ENCODE measurements at places on chromosomes 3 and 15. TPM values are rescaled to one million over a fixed set of nuclear protein-coding genes. Genes with fewer than 3 reads are reported as not detected.
A peak's percentile ranks its signal among the peaks of the same experiment; 100 is the strongest.

Gene CX3CR1
- 0.60 TPM for total RNA-seq

GRCh38 chr3:34742151-34742550 is 897.2 kb upstream of the ARPP21 start:
- no peaks in the 10 kb centered on the region for H3K36me3 ChIP-seq
- H3K4me3 ChIP-seq: no peak overlapping the region

DNA sequence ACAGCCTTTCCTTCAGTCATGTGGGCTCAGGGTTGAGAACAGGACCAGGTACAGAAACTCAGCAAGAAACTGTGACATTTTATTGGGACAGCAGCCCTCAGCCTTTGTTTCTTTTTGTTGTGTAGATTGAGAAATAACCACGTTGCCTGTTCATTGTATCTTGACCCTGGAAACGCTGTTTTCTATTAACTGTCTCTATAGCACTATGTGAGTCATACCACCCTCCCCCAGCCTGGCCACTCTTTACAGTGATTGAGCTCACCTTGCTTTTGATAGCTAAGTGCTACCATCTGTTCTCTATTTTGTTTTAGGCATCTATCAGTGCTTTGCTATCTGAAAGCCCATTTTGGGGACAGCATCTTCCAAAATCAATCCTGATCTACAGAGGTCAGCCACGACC is 127.9 kb downstream of the CD47 start:
- H3K27me3 ChIP-seq: no peaks in the 10 kb centered on the region
- H3K4me1 ChIP-seq: peaks cover 4% of the 10 kb centered on the region
- no peak overlapping the region for H3K27ac ChIP-seq
- H3K4me3 ChIP-seq: no peak overlapping the region
- no peak for DNase-seq

DNA sequence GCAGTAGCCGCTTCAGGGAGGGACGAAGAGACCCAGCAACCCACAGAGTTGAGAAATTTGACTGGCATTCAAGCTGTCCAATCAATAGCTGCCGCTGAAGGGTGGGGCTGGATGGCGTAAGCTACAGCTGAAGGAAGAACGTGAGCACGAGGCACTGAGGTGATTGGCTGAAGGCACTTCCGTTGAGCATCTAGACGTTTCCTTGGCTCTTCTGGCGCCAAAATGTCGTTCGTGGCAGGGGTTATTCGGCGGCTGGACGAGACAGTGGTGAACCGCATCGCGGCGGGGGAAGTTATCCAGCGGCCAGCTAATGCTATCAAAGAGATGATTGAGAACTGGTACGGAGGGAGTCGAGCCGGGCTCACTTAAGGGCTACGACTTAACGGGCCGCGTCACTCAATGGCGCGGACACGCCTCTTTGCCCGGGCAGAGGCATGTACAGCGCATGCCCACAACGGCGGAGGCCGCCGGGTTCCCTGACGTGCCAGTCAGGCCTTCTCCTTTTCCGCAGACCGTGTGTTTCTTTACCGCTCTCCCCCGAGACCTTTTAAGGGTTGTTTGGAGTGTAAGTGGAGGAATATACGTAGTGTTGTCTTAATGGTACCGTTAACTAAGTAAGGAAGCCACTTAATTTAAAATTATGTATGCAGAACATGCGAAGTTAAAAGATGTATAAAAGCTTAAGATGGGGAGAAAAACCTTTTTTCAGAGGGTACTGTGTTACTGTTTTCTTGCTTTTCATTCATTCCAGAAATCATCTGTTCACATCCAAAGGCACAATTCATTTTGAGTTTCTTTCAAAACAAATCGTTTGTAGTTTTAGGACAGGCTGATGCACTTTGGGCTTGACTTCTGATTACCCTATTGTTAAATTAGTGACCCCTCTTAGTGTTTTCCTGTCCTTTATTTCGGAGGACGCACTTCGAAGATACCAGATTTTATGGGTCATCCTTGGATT is at the start of gene MLH1:
TSS of gene MLH1 (plus strand) at position 193 of the 958 bp plus-strand sequence. CDS start at position 223, 30 bp downstream.
- DNase-seq: peak; percentile 96
- no peaks in the 10 kb centered on the region for H3K27me3 ChIP-seq
- H3K4me3 ChIP-seq: peak within 1 kb of the TSS; percentile 67
- peak within 1 kb of the TSS; percentile 98 for H3K27ac ChIP-seq
- peaks cover 26% of the 10 kb centered on the region for H3K36me3 ChIP-seq

GRCh38 chr3:169764312-169764881 is 463 bp downstream of the TERC start:
- H3K36me3 ChIP-seq: no peaks in the 10 kb centered on the region
- H3K27me3 ChIP-seq: no peaks in the 10 kb centered on the region
- H3K4me3 ChIP-seq: peak overlapping the region; percentile 88
- peak overlapping the region; percentile 98 for H3K27ac ChIP-seq
- H3K4me1 ChIP-seq: peaks cover 10% of the 10 kb centered on the region

DNA sequence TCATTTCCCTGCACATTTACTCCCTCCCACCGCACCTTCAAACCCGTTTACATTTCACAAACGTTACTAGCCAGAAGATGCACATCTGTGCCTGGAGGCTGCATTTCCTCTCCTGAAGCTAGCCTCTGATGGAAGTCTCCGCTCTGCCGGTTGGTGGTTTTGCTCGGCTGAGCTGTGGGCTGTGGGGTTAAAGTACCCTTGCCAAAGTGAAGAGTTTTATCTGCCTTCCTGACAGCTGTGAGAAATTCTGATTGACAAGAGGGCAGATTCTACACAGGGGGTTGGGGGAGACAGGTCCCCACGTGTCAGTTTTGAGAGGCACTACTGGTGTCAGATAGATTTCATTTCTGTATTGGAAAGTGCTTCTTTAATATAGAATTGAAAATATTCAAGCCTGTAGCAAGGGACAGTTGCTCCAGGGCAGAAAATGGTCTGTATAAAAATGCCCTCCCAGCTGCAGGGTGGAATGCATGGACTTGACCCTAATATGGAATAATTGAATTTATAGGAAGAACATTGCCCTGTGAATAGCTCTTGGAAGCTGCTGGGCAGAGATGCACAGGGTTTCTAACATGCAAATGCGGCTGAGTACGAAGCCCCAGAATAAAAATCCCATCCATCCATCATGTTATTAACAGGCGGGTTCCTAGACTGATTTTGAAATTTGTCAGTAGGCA is 201.1 kb upstream of the RGMA start:
- no peak for DNase-seq
- no peaks in the 10 kb centered on the region for H3K36me3 ChIP-seq
- no peak overlapping the region for H3K27ac ChIP-seq
- peaks cover 3% of the 10 kb centered on the region for H3K27me3 ChIP-seq

GRCh38 chr3:11130385-11130784 is 23.9 kb upstream of the HRH1 start:
- H3K4me3 ChIP-seq: no peak overlapping the region
- H3K4me1 ChIP-seq: no peaks in the 10 kb centered on the region
- DNase-seq: no peak
- no peak overlapping the region for H3K27ac ChIP-seq

DNA sequence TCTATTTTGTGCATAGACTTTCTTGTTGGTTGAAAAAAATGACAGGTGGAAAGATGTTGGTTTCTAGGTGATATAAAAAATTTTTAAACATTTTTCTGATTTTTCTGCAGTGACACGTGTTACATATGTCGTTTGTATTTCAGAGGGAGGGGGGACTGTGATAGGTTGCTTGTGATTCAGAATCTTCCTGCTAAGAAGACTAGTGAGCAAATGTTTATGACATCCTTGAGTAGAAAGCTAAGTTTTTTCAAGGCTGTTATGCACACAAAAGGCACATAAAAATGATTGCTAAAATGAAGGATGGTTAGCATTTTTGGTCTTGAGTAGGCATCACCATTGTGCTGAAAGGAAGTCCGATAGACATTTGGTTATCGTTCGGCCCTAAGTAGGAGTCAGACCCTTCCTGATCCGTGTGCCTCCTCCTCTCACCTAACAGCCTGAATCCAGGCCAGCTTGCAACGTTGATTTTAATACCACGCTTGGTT is 1.5 kb downstream of the ZNF639 start:
- H3K27ac ChIP-seq: peak overlapping the region; percentile 98
- H3K27me3 ChIP-seq: no peaks in the 10 kb centered on the region
- peaks cover 12% of the 10 kb centered on the region for H3K36me3 ChIP-seq
- H3K4me1 ChIP-seq: peaks cover 28% of the 10 kb centered on the region
- DNase-seq: no peak
- peak overlapping the region; percentile 95 for H3K4me3 ChIP-seq

- H3K27me3 ChIP-seq: no peaks in the 10 kb centered on the region
- H3K36me3 ChIP-seq: no peaks in the 10 kb centered on the region
- no peak overlapping the region for H3K4me3 ChIP-seq
- no peak overlapping the region for H3K27ac ChIP-seq
- no peak for DNase-seq
Observed at GRCh38 chr3:134228035-134228434, 22.6 kb downstream of the RYK start.

DNA sequence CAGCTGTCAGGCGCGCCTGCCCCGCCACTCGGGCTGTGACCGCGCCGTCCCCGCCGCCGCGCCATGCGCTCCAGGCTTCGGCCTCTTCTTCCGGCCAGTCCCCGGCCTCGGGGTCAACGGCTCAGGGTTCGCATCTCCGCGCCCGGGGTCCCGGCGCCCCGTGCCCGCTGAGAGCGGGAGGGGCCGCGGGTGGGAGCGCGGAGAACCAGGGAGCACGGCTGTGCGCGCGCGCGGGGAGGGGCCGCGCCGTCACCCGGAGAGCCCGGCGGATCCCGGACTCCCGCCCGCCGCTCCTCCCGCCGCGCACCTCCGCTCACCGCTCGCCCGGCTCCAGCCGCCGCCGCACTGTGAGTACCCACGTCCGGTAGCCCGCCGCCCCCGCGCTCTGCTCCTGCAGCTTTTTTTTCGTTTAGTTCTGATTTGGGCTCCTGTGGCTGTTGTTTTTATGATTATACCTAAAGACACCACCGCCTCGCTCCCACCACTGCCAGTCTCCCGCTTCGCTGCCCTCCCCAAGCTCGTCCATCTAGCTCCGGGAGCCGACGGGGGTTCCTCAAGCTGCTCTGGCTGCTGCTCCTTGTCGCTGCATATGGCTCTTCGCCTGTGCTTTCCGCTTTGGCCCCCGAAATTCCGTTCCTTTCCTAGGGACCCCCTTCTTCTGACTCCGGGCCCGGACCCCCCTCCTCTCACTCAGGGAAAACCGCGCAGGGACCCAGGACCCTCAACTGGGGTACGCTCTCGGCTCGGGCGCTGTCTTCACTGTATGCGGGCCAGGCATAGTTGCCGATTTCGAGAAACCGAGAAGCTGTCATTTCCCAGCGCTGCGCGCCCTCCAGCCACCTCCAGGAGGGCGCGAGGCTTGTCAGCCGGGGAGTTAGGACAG is 1.8 kb upstream of the SKOR1 start:
- H3K36me3 ChIP-seq: no peaks in the 10 kb centered on the region
- peaks cover 69% of the 10 kb centered on the region for H3K4me1 ChIP-seq
- no peak for DNase-seq
- H3K27me3 ChIP-seq: peaks cover 100% of the 10 kb centered on the region
- H3K4me3 ChIP-seq: peak overlapping the region; percentile 43
- no peak overlapping the region for H3K27ac ChIP-seq

Gene SLC28A2
- total RNA-seq: not detected

Gene NDN
- 8.4 TPM for total RNA-seq

Gene CPN2
- total RNA-seq: not detected

DNA sequence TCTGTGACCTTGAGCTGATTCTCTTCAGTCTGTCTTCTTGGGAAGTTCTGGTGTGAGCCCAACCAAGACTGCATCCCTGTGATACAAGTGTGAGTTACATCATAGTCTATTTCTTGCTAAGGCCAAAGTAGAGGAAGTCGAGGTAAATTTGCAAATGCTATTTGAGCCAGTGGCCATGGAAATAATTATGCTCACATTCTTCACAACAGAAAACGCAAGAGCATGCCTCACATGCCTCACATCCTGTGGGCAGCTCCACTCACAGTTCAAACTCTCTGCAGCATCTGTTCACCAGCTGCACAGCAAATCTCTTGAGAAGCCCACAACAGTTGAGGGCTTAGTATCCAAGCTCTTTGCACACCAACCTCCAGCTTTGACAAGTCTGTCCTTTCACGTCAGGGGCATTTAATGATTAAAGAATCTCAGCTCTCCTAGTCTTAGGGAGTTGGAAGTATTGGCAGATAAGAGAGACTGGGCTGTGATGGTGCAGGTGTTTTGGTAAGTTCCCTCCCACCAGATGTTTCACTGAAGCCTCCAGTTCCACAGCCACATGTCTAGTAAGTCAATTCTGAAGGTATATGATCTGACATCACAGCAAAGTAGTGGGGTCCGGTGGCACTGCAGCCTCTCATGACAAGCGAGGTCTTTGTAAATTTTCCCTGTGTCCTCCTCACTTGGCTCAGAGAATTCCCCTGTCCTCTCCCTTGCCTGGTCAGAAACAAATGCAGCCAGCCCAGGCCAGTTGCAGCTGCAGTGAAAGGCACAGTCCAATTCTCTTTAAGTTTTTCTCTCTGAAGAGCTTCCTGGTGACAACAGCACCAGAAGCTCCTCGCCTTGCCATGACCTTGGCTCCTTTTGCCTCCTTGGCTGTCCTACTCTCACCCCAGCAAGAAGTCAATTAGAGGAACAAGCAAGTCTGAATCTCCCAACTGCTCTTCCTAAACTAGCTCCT is 166.1 kb downstream of the SSR3 start:
- peaks cover 11% of the 10 kb centered on the region for H3K4me1 ChIP-seq
- no peak overlapping the region for H3K4me3 ChIP-seq
- H3K27ac ChIP-seq: no peak overlapping the region
- DNase-seq: no peak

GRCh38 chr3:128784843-128785242 is 58.9 kb downstream of the RAB7A start:
- no peak for DNase-seq
- no peaks in the 10 kb centered on the region for H3K36me3 ChIP-seq
- H3K4me3 ChIP-seq: no peak overlapping the region

DNA sequence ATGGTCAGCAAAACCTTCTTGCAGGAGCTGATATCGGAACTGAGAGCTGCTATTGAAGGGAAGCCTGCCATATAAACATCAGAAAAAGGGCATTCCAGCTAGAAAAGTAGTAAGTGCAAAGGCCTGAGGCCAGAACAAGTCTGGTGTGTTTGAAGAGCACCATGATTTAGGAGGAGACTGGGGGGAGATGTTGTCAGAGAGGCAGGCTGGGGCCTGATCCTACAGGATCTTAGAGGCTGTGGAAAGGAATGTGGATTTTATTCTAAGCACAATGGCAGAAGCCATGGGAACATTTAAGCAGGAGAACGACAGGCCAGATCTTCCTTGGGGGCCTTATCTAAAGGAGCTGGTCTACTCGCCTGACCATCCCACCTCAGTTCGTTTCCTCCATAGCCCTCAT is 5.1 kb upstream of the MUC13 start:
- no peak for DNase-seq
- H3K27me3 ChIP-seq: no peaks in the 10 kb centered on the region
- H3K4me3 ChIP-seq: no peak overlapping the region
- H3K36me3 ChIP-seq: no peaks in the 10 kb centered on the region
- no peak overlapping the region for H3K27ac ChIP-seq

DNA sequence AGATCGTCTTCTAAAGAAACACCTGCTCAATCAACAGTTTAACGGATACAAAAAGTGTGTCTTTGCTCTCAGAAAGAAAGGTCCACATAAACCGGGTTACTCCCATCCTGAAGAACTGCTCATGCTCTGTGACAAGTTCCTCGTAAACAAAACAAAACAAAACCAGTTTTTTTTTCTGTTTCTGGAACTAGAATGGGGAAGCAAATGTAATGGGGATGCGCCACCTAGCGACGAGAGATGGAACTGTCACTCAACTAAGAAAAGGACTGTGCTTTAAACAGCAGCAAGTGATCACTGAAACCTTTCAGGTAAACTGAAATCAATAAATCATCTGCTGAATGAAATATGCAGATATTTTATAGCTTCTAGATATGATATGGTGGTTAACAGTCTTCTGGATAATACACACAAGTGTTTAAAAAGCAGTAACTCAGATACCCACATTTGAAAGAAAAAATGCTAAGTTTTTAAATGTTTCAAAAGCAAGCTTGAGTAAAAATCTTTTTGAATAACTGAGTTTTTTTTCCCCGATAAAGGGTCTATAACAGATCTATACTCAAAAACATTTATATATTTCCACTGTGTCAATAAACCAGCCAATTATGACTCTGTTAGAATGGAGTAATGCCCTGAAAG is 10.9 kb downstream of the TM2D3 start:
- H3K4me3 ChIP-seq: no peak overlapping the region
- peaks cover 55% of the 10 kb centered on the region for H3K36me3 ChIP-seq
- peaks cover 3% of the 10 kb centered on the region for H3K4me1 ChIP-seq
- DNase-seq: peak; percentile 76

All from suprapubic skin (tissue), 4 donors.